ENCODE measurements at places on chromosomes 1 and 21.

DNA sequence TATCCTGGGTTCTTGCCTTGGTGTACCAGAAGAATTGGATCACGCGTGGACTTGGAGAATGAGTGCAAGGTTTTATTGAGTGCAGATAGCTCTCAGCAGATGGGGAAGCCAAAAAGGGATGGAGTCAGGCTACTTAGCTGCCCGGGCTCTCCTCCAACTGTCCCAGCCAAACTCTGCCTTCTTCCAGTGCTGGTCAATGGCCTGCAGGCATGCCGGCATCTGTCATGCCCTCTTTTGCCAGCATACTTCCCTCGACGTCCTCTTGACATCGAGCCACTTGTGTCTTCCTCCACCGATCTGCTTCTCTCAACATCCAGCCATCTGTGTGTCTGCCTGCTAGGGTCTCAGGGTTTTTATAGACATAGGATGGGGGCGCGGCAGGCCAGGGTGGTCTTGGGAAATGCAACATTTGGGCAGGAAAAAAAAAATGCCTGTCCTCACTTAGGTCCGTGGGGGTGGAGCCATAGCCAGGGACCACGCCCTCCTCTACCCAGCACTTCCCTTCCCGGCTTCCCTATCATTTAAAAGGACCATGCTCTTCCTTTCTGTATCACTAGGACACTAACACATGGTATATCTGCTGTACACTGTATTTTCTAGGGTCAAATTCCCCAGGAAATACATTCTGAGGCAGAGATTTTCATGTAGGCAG, 47.0 kb upstream of the BCAR3 start:
- no peak for DNase-seq

GRCh38 chr1:59415286-59415850, 118.5 kb downstream of the FGGY start:
- DNase-seq: no peak

- DNase-seq: no peak
These were observed 90.7 kb downstream of the JAK1 start for GRCh38 chr1:64875606-64876005.

GRCh38 chr1:193542690-193543089, 356.3 kb upstream of the B3GALT2 start:
- DNase-seq: peak; percentile 9

DNA sequence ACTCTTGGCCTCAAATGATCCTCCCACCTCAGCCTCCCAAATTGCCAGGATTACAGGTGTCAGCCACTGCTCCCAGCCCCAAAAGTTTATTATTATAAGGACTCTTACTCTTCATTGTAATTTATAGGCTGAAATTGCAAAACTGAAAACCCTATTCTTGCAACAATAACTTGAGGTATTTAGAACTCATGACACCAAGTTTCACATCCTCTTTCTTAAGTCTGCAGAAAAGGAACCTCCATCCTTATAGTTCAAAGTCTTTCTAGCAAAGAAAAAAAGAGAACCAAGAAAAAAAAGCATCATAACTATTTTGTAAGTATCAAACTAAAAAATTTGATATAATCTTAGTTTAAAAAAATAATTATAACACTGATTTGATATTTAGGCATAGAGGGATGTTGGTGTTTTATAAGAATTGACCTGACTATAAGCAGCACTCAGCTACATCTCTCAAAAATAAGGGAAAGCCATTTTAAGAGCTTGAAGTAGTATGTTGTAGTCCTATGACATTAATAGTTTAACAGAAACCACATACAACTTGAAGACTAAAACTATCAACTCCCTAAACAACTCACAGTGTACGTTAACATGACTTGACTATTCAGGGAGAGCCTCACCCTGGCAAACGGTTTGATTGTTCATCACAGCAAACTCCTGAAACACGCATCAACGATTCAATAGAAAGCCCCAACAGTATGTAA, 122.4 kb downstream of the AKT3 start:
- no peak for DNase-seq

- no peak for DNase-seq
These were observed 297.2 kb downstream of the TGFB2 start for GRCh38 chr1:218642033-218642948.

- DNase-seq: no peak
These were observed 74.0 kb downstream of the FOXD2 start for GRCh38 chr1:47511825-47512224.

GRCh38 chr1:100184536-100184935, 6.5 kb upstream of the LRRC39 start:
- DNase-seq: no peak

- DNase-seq: no peak
These were observed 22.2 kb upstream of the OPRD1 start for GRCh38 chr1:28789816-28790215.

- DNase-seq: no peak
These were observed 198.7 kb downstream of the SETD4 start for GRCh38 chr21:35861661-35862060.

GRCh38 chr1:221256773-221257172, 377.5 kb downstream of the HLX start:
- no peak for DNase-seq

GRCh38 chr1:180185281-180185680, 30.6 kb downstream of the QSOX1 start:
- no peak for DNase-seq

- no peak for DNase-seq
These were observed 37.9 kb upstream of the BATF3 start for GRCh38 chr1:212737559-212737958.

DNA sequence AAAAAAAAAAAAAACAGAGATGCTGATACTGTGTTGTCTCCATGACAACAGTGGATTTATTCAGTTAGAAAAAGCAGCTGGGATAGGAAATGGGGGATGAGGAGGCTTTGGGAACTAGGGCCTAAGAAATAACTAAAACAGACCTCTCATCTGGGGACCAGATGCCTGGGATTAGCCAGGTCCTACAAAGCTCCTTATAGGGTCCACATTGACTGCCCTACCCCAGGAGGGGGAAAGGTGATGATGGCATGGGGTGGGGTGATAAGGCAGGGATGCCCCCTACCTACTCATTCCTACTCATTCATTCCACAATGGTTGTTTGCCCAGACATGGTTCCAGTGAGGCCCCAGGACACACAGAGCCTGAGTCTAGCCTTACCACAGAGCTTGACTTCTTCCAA, 131.2 kb downstream of the PLXNA2 start:
- no peak for DNase-seq

DNA sequence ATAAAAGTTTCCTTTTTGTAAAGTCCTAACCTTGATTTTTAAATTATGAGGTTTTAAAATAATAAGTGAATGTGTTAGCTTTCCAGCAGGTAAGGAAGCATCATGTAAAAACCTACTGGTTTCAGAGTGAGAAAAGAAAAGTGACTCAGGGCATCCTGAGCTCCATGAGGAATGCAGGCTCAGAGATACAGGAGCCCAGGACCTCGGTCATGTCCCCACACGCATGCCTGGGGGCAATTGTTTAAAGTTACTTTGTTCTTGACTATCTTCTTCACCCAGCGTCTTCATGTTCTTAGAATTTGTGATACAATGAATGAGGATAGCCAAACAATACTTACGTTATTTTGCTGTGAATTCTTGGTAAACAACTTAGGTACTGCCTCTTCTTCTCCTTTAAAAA, 117.4 kb upstream of the PLPPR5 start:
- DNase-seq: no peak

GRCh38 chr1:206456577-206457370, 13.5 kb upstream of the IKBKE start:
- no peak for DNase-seq

DNA sequence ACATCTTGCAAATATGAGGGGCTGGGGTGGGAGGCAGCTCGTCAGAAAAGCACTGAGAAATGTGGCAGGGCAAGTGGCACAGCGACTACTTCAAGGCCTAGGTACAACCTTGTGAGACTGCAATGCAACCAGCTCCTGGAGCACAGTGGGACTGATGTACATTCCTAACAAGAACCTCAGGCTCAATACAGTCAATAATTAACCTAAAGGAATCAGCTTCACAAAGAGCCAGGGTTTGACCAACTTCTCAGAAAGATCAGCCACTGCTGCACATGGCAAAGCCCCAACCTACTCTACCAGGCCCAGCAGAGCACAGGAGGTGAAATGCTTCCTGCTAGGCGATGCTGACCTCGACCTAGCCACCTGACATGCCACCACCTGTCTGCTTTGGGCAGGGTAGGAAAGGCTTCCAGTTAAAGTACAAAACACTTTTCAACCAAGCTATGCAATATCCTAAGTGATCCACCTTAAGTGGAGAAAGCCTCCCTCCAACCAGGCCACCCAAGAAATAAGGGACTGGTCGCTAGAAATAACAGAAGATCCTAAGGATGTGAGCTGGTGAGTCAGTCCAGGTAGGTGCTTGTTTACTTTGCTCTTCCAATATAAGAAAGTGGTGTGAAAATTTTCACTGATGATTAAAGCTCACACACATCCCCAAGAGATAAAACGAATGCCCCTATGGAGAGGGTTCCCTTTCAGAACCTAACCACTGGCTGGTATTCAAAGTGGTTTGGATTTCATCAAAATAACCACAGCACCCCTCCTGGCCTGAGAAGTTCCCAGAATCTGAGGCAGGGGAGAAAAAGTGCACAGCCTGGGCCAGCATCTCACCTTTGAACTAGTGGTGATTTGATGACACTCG, 2.1 kb downstream of the RIPK4 start:
- peak; percentile 57 for DNase-seq

- DNase-seq: peak; percentile 49
These were observed 558 bp upstream of the BTG3 start for GRCh38 chr21:17613242-17613676.

DNA sequence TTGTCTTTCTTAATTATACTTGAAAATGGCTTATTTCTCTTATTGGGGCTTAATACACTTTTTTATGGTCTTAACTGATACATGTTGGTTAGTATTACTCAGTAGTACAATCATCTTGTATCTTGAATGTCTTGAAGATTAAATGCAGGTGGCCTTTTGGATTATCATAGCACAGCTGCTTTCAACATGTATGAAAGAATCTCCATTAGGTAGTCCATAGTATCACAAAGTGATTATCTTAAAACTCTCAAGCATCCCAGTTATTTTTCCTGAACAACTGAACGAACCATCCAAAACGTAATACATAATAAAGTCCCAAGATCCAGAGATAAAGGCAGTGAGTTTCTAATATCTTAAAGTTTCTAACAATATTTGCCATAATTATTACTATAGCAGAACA, 51.7 kb upstream of the MYOCOS start:
- DNase-seq: no peak

DNA sequence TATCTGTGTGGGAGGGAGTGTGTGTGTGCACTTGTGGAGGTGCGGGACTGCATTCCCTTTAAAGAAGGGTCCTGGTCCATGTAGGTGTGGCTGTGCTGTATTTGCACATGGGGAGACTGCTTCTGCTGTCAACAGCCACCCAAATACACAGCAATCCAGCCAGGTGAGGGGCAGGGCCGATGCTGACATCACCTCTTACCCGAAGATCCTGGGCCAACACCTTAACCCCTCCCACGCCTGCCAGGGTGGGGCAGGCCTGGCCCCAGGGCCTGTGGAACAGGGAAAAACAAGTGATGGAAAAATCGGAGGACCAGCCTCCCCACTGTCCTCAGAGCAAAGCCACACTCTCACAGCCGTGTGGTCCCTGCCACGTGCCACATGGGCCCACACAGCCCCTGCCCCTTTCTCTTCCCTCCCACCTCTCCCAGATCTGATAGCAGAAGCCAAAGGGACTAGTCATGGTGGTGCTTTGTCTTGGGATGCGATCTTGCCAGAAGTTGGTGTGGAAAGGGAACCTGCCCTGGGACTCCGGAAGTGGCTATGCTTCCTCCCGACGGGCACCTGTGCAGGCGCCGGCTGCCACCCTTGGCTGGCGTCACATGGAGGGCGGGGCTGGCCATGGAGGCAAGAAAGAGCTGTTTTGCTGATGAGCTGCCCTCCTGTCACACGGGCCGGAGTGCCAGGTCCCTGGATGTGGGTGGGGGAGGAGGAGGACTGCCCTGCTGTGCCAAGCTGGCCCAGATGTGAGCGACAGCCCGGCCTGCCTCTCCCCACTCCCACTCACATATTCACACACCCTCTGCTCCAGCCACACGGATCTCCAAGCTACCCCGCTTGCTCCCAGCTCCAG, 7.8 kb upstream of the CASZ1 start:
- peak; percentile 85 for DNase-seq

- DNase-seq: peak; percentile 5
These were observed 410.6 kb upstream of the NR5A2 start for GRCh38 chr1:199616947-199617346.

GRCh38 chr1:184407816-184408510, 21.1 kb downstream of the C1orf21 start:
- DNase-seq: no peak

- no peak for DNase-seq
These were observed 6.7 kb upstream of the TNFRSF8 start for GRCh38 chr1:12056331-12056841.

- no peak for DNase-seq
These were observed 302.2 kb downstream of the NTNG1 start for GRCh38 chr1:107443027-107443426.

- DNase-seq: no peak
These were observed 82.8 kb downstream of the PRDM2 start for GRCh38 chr1:13782634-13783360.

GRCh38 chr1:39410915-39411436, 80.5 kb upstream of the BMP8A start:
- DNase-seq: peak; percentile 81

- no peak for DNase-seq
These were observed 256.5 kb downstream of the NFIA start for GRCh38 chr1:61338899-61339298.

- DNase-seq: no peak
These were observed 60.4 kb upstream of the DMRTB1 start for GRCh38 chr1:53398576-53399365.

DNA sequence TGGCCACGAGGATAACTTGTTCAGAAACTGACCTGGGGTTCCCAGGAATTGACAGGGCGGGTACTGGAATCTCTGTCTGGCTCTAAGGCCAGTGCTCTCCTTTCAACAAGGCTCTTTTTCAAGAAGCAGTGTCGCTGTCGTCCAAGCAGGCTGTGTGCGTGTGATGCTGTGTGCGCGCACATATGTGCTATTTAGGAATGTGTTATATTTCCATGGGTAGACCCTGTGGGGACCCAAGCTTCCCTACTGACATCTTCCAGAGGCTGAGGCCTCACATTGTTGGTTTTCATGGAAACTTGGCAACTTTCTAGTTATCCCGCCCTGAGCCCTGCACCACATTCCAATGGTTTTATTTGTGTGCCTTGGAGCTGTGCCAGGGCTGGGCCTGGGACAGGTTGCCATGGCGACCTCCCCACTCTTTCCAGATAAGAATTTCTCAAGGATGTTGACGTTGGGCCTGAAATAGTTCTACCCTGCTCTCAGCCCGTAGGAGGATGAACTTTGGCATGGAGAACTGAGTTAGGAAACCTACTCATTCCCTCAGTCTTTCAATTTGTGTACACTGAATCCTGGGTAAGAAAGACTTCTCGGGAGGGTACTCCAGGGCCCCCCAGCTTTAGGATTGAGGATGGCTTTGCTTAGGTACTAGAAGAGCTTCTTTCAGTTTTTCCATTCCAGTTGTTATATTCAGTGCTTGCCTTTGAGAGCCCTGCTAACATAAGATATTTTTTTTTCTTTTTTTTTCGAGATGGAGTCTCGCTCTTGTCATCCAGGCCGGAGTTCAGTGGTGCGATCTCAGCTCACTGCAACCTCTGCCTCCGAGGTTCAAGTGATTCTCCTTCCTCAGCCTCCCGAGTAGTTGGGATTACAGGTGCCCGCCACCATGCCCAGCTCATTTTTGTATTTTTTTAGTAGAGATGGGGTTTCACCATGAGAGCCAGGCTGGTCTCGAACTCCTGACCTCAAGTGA, 38.8 kb upstream of the SRSF10 start:
- DNase-seq: peak; percentile 98

- DNase-seq: no peak
These were observed 16.8 kb upstream of the PABPC4 start for GRCh38 chr1:39593386-39593785.

- no peak for DNase-seq
These were observed 62.0 kb upstream of the HOOK1 start for GRCh38 chr1:59752556-59753414.

Measured in stomach (tissue), 19 donors.